ENCODE measurements at places on chromosomes 5 and 9.
A peak's percentile ranks its signal among the peaks of the same experiment; 100 is the strongest.

- no peak for DNase-seq
Measured at GRCh38 chr9:116087246-116087645, 66.3 kb upstream of the PAPPA start.

GRCh38 chr5:103410172-103410571 lies 151.6 kb downstream of the MACIR start:
- DNase-seq, result no peak

DNA sequence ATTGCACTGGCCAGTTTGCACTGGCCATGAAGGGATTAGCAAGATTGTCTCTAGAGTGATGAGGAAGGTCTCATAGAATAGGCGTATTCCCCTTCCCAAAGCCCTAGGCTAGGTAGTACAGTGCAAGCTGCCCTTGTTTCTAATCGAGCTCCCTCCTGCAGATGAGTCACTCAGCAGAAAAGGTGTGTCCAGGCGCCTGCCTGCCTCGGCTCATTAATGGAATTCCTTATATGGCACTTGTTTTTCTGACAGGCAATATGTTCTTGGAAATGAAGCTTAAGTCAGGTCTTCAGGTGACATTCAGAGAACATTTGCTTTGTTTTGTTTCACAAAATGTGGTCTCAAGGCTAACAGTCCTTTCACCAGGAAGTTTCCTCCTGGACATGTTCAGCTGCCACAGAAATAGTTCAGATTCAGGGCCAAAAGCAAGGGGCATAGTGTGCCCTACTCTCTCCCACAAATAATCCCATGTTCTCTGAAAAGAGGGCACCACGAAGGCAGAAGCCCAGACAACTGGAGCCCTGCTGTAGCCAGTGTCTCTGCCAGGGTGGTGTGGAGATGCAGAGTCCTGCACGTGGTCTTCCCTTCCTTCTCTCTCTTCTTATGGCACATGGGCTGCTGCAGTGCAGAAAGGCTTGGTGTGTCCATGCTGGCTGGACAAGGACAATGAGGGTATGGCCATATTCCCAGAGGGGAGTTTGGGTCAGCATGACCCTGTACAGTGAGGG lies 281.1 kb upstream of the MAP3K1 start:
- no peak for DNase-seq

DNA sequence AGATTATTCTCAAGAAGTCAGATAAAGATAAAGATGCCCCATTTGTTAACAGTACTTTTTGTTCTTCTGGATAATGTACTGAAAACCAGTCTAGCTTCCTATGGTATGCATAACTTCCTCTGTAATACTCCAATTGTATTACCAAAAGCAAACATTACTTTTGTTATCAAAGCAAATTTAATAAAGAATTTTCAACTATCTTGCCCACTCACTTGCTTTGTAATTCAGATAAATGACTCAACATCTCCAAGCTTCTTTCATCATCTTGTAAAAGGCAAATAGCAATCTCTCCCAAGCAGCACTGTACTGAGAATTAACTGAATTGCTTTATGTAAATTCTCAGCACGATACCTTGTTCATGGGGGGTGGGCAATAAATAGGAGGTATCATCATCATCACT lies 98.3 kb downstream of the NFIB start:
- DNase-seq, result no peak

DNA sequence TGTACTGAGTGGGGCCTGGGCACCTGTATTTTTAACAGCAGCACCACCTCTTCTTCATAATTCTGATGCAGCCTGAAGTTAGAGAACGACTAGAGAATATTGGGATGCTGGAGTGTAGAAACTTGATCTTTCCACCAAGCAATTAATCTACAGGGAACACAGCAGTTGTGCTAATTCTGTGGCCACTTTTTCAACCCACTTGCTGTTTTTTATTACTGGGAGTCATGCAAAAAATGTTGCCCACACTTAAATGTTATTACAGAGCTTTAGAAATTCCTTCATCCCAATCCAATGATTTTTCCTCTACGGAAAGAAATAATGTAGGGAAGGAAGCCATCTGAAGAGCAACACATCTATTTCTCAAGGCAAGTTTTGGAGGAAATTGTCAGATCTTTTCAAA lies 190.9 kb upstream of the TUT7 start:
- no peak for DNase-seq

GRCh38 chr5:11182441-11183080 lies 421.5 kb upstream of the DAP start:
- no peak for DNase-seq

- peak; percentile 18 for DNase-seq
Measured at GRCh38 chr5:119743927-119744326, 114.6 kb downstream of the FAM170A start.

Measured in left kidney (tissue), 8 donors.